Activated T-cell treated with anti-CD3 and anti-CD28 coated beads for 24 hours (primary cell): ENCODE measurements at places on chromosomes 16 and 17.

GRCh38 chr17:43673516-43674323 lies 12.0 kb upstream of the MEOX1 start:
- peak; percentile 62 for DNase-seq

DNA sequence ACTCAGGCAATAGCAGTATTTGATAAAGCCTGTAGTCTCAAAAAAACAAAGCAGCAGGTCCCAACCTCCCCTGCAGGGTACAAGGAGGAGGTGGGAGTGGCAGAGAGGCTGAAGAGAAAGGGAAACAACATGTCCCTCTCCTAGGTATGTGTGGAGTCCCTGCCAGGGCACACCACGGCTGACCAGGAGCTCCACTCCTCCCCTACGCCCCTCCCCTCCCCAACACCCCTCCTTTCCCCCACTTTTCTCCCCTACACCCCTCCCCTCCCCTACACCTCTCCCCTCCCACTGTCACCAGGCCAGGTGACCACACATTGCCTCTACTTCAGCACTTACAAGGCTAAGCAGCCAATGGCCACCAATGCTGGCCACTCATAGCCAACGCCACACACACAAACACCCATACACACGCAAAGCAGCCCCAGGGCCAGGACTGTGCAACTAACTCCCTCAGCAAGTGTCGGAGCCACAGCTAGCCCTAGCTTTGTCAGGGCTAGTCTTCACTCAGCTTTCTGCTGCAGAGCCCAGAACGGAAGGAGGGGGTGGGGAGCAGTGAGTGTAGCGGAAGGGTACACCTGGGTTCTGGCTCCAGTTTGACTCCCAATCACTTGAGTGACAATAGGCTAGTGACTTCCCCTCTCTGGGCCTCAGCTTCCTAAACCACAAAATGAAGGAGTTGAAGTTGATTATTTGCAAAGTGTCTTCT lies 8.2 kb downstream of the CAVIN1 start:
- DNase-seq: peak; percentile 46

DNA sequence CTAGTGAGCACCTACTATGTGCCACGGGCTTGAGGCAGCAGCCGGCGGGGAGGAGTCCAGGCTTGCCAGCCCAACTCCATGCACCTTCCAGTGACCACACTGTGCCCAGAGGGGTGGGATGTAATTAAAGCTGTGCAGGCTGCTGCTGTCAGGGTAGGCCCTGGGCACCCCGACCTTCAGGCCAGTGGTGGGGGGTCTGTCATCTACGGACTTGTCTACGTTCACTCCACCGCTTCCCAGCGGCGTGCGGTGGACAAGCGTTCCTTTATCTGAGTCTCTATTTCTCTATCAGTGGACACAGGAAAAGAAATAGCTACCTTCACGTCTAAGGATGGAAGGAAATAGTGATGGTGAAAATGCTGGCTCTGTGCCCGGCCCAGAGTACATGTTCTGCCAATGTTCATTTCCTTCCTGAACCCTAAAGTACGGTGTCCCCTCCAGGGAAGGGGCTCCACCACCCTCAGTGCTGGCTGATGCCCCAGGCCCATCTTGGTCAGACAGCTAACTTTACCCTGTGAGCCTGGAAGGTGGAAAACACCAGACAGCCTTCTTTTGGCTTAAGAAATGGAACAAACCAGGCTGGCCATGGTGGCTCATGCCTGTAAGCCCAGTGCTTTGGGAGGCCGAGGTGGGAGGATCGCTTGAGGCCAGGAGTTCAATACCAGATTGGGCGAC lies 135.2 kb downstream of the SDK2 start:
- no peak for DNase-seq

DNA sequence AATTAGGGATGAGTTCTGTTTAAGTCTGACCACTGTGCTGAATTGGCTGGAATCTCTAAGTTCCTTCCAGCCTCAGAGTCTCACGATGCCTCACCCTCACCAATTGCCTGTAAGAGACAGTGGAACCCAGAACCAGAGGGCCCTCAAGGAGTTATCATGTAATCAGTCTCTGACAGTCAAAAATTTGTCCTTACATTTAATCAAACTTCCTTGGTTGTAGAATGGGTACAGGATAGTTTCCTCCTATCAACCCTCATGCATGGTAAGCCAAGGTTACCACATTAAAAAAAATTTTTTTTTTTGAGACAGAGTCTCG lies 83.2 kb downstream of the CDK5R1 start:
- no peak for DNase-seq

DNA sequence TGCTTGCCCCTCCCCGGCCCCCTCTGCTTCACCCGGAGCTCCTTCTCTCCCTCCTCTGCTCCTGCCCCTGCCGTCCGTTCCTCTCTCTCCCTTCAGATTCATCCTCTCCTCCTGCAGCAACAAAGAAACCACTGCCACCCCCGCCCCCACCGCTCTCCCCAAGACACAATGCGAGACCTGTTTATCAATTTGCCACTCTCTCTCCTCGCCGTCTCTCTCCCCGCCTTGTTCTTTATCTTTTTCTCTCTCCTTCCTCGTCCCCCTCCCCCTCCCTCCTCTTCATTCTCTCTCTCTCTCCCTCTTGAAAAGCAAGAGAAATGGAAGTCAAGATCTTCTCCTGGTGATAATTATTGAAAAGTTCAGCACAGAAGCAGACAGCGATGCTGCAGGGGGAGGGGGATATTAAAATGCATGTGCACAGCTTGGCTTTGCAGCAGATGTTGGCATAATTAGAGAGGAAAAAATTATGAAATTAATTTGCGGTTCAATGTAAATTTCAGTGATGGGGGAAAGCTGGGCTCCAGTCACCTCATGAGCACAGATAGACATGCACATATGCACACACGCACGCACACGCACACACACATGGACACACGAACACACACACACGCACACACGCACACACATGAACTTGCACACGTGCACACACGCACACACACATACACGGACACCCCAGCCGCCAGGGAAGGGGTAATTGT lies 58.1 kb upstream of the CBFA2T3 start:
- DNase-seq: no peak

DNA sequence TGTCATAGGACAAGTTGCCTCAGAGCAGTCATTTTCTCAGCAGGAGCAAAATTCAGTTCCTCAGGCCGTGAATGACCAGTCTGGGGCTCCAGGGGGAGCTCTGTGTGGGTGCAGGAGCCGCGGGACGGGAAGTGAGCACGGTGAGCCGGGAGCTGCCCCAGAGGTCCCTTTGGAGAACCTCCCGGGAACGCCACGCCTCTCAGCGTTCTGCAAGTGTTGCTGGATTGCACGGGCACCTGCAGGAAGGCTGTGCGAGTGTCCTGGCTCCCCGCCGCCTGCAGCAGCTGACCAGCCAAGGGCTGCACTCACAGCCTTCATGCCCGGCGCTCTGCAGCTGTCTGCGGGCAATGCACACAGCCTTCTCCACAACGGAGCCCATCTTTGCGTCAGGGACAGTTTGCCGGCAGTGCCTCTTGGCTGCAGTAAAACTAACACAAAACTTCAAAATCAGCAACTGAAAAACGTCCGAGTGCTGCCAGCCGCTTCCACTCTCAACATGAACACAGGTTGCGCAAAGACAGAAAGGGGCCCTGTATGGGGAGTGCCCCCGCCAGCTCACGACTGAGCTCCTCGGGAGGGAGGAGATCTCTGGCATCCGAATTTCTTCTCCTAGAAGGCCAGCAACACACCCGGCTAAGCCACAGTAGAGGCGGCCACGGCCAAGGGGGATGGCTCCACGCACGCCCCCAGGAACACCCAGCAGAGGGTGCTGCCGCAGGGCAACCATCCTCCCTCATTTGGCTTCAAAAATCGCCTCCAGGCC lies 16.0 kb downstream of the NDUFAF8 start:
- no peak for DNase-seq
